EH (cell line): ENCODE measurements at places on chromosomes 5 and 9.

DNA sequence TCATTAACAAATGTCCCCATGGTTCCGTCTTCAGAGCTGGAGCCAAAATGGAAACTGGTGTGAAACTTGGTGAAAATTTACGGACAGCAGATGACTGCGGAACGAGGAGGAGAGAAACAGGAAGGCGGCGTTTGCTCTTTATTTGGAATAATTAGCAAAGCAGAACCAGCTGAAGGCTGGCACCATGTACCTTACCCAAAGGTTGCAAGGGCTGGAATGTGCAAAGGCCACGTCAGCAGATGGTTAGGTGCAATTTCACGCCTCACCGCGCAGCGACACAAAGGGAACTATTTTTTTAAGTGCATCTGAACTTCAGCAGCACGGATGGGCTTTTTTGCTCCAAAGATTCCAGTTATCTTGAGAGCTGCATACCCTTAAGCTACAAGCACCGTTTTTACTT lies 127.4 kb downstream of the COL23A1 start:
- DNase-seq = no peak

GRCh38 chr5:138819081-138819480 lies 56.1 kb downstream of the LRRTM2 start:
- DNase-seq = no peak

DNA sequence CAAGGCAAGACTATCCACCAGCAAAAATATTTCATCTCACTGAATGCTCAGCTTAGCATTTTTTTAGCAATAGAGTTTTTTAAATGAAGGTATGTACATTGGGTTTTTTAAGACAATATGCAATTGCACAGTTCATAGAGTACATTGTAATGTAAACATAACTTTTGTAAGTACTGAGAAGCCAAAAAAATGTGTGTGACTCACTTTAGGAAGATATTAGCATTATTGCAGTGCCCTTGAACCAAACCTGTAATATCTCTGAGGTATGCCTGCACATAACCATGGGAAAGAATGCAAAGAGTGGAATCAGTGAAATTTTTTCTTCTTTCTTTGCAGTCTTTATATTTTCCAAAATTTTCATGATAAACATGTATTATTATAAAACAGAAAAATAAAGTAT lies 1533.3 kb upstream of the WWC1 start:
- DNase-seq = no peak

DNA sequence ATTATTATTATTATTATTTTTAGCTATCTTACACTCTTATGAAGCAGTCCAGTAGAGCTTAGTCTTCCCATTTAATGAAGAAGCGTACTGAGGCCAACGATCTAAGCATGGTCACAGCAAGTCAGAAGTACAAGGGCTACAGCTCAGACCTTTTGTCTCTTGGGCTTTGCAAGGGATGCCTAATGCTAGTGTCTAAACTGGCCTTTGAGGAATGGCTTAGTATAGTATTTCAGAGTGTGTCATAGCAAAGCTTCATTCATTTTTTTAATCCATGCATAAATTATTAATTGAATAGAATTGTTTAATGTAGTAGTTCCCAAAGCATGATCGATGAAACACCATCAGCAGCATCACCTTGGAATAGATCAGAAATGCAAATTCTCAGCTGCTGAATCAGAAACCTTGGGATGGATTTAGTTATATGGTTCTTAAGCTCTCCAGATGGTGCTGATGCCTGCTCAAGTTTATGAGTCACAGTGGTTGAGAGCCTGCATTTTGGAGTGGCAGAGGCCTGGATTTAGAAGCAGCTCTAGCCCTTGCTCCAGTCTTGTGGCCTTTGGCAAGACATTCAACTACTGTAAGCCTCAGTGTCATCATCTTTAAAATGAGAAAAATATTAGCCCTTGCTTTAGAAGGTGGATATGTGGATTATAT lies 6.1 kb downstream of the IL12B start:
- peak; percentile 81 for DNase-seq

GRCh38 chr5:127906562-127907204 lies 176.9 kb upstream of the SLC12A2 start:
- DNase-seq = no peak

DNA sequence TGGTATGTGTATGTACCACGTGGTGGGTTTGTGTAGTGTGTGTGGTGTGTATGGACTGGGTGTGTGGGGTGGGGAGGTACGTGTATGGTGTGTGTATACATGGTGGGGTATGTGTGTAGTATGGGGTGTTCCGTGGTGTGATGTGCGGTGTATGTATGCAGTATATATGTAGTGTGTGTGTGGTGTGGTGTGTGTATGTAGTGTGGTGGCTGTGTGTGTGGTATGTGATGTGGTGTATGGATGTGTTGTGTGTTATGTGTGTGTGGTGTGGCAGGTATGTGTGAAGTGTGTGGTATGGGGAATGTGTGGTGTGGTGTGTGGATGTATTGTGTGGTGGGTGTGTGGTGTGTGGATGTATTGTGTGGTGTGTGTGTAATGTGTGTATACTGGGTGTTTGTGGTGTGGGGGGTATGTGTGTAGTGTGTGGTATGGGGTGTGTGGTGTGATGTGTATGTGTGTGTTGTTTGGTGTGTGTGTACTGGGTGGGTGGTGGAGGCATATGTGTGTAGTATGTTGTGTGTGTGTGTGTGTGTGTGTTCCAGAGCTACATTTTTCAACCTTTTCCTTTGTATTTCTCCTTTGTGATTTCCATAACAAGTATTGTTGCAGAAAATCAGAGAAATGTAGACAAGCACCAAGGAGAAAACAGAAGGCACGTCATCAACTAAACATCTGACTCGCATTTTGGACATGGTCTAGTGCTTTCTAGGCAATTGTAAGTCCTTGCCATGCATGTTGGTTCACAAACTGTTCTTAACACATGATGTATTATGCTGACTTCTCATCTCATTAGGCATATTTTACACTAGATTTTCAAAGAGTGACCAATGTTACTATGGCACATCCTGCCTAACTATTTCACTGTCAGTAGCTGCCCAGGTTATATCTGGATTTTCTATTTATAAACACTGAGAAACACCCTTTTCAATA lies 13.2 kb downstream of the SEMA4D start:
- DNase-seq = no peak

- peak; percentile 71 for DNase-seq
These were observed 13.8 kb downstream of the EXOSC2 start for GRCh38 chr9:130707225-130707976.

GRCh38 chr9:109707355-109707754 lies 72.6 kb upstream of the PALM2AKAP2 start:
- DNase-seq = no peak

DNA sequence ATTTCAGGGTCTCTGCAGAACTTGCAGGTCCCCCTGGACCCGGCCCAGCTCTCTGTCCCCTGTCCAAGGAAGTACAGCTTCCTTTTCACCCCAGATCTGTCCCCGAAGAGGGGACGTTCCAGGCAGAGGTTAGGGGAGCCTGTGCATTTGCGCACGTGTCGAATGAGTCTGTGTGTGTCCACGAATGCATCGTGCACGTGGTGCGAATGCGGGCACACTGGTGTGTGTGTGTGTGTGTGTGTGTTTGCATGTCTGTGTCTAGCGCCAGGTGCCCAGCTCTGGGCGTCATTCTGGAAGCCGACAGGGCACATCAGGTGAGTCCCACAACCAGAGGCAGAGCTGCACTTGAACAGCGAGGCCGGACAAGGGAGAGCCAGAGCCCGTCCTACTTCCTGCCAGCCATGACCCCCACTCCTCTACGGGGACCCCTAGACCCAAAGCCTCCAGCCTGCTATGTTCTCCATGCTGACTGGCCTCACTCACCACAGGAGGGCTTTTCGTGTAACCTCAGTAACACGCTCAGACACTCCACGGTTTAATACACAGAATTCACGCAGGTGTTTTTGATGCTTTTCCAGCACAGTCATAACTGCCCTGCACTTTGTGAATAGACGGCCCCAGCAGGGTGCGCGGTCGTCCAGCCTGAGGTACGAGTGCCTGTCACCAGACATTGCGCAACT lies 41.3 kb upstream of the CACNA1B start:
- DNase-seq = no peak

DNA sequence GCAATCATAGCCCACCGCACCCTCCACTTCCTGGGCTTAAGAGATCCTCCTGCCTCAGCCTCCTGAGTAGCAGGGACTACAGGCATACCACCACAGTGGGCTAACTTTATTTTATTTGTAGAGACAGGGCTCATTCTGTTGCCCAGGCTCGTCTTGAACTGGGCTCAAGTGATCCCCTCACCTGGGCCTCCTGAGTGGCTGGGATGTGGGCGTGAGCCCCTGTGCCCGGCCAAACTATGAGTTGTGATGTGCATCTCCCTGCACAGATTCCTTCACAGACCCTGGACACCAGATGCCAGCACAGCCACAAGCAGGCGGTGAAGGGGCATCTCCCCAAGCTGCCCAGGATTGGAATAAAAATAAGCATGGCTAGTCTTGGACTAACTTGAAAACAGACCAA lies 244.9 kb upstream of the IRX1 start:
- no peak for DNase-seq

- no peak for DNase-seq
These were observed 164.2 kb downstream of the FGF1 start for GRCh38 chr5:142521706-142522105.

DNA sequence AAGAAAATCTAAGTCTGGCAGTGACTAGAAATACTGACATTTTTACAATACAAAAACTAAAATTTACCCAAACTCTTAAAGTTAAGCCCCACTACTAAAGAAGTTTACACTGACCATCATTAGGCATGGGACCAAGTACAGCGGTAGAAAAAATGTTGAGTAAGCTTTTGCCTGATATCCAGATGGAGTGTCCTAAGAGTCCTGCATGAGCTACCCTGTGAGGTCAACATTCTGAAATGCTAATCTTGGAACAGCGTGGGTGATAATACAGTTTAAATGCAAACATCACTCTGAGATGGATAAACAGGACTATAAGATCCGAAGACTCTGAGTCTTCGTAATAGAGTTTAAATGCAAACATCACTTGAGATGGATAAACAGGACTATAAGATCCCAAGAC lies 189.7 kb downstream of the DCP2 start:
- DNase-seq = no peak

GRCh38 chr5:132364319-132364718 lies 5.2 kb upstream of the SLC22A5 start:
- DNase-seq = peak; percentile 74

- DNase-seq = no peak
These were observed 28.8 kb upstream of the ADAMTS2 start for GRCh38 chr5:179373961-179374505.

GRCh38 chr5:55713871-55714270 lies 1.7 kb upstream of the SLC38A9 start:
- DNase-seq = peak; percentile 24

- DNase-seq = no peak
These were observed 116.1 kb downstream of the ALDH1A1 start for GRCh38 chr9:72836790-72837189.

DNA sequence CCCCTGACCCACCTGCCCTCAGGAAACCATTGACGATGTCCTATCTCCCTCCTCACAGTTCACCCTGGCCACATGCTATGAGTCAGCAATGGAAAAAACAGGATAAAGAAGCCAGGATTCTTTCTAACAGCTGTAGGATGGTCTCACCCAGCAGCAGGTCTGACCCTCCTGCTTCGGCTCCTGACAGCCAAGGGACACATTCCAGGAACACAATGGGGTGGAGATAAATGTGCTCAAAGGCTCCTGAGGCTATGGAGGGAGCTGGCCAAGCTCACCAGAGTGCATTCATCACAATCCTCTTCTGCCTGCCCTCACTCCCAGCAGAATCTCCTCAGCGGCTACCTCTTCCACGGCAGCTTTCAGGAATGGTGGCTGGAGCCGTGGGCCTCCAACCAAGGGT lies 170.3 kb downstream of the PJA2 start:
- DNase-seq = no peak

DNA sequence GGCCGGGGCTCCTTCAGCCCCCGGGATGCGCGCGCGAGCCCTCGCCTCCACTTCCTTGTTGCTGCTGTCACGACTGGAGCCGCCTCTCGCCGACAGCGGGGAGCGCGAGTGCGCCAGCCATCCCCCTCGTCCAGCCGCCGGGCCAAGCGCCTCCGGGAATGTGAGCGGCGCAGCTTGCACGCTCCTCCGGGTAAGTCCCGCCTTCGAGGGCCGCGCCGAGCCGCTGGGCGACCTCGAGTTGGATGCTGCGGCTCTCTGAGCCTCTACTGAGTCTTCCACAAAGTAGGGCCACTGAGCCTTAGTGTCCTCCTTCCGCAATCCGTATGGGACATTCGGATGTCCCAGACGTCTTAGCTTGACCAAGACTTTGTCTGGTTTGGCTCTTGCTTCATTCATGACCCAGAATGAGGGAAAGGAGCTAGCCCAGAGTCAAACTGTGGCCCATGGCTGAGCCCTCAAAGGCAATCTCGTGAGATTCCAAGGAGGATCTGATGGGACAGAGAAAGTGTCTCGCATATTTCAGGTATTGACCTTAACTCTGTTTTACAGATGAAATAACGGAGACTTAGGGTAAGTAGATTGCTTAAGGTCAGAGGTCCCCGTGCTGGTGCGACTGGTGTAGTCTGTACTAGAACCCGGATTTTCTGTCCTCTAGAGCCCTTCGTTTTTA lies 586 bp downstream of the HMGXB3 start:
- DNase-seq = peak; percentile 59

GRCh38 chr5:76290321-76290757 lies 112.7 kb upstream of the IQGAP2 start:
- no peak for DNase-seq

- peak; percentile 18 for DNase-seq
These were observed 186.0 kb downstream of the NXNL2 start for GRCh38 chr9:88721025-88721424.

- DNase-seq = no peak
These were observed 588.7 kb upstream of the CDH6 start for GRCh38 chr5:30604648-30605262.

DNA sequence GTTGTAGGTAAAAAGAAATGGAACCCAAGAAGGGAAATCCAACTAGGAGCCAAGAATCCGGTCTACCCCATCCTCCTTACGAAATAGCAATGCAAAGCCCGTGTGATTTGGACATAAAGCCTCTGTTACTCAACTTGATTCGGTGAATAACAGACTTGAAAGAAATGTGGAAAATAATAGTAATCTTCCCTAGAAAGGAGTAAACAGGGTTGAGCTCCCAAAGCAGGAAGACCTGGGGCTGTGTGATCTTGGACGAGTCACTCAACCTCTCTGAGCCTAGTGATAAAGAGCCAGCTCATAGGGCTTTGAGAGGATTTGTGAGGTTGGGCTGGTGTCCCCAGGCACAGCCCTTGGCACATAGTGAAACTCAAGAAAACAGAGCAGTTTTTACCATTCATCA lies 42.7 kb upstream of the IL17B start:
- DNase-seq = peak; percentile 62

- DNase-seq = no peak
These were observed 36.7 kb downstream of the ARL15 start for GRCh38 chr5:54273715-54274114.

DNA sequence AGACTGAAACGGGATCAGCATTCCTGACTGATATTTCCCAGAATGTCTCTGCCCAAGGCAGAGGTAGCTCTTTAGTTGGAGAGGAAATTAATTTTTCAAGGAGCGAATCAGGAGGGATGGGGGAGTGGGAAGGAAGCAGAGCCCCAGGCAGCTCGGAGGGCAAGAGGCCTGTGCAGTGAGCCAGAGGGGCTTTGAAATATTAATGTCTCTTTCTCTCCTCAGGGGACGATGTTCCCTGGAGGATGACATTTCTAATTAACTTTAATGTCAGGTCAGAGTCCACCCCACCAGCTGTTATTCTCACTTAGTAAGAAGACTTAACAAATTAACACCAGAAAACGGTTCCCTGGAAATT lies 45.6 kb downstream of the SLC6A7 start:
- no peak for DNase-seq
